RCC 7860 (cell line): ENCODE measurements at places on chromosomes 1 and 21.

DNA sequence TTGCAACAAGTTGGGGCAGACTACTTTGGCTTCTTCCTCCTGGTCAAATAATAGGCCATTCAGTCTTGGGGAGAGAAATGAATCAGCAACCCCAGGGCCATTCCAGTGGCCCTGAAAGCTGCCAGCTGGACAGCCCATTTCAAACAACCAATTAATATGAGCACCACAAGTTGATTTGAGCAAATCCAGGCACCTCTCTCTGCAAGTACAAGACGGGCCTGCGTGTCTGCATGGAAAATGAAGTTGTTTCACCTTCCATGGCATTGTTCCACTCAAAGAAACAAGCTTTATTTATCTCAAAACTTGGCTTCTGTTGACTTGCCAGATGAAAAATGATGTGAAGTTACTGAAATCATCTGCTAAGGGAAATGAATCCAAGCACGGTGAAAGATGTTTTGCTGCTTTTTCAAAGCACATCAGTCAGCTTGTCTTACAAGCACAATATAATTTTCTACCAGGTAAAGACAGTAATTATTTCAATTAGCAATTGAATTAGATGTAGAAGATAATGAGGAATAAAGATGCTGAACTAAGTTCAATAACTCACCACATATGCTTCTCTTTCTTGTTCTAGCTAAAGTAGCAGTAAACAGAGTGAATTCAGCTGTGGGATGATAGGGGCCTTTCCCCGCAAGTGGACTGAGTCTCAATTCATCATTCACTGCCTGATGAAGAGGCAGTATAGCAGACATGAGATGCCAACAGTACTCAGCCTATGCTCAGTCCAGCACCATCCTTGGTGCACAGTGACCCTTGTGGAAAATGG, 95.2 kb upstream of the SSX2IP start:
- no peak for DNase-seq

DNA sequence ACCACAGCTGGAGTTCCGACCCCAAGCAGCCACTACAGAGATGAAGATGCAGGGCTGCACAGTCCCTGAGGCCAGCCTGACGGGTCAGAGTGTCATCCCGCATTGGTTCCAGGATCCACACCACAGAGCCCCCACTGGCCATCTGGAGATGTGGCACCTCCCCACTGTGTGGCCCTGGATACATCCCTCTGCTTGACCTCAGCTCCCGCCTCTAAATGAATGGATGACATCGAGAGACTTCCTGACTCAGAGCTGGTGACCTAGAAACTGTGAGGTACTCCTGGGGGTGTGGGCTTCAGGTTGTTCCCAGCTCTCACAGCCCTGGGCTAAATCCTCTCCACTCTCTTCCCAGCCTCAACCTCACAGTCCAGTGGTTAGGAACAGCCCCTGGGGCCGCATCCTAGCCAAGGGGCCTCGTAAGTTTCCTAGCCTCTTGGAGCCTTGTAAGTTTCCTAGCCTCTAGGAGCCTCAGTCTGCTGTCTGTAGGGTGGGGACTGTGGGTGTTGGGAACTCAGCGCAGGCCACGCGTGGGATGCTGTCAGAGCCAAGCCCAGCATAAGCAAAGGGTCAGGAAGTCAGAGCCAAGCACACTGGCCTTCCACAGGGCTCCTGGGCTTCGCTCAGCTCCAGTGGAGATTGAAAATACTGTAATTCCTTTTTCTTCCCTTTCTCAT, 87.5 kb upstream of the RUNX3 start:
- peak; percentile 15 for DNase-seq

DNA sequence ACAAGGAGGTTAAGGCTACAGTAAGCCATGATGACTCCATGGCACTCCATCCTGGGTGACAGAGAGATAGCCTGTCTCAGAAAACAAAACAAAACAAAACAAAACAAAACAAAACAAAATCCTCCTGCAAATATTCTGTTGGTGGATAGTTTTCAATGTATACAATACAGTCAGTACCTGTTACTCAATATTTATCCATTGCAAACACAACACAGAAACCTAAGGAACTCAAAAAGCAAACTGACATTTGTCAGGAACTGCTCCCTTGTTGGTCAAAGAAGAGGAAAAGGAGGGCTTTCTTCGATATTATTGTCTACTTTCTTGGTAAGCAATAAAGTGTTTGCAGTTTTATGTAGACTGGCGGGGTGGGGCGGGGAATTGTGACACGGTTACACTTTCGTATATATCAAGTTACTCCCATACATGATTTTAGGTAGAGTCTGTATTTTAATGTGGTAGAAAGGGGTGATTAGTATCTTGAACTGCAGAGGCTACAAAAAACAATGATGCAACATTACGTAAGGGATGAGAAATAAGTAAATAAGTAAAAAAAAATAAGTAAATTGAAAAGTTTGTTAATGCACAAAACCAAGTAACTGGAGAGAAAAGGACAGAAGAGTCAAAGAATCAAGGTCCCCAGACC, 31.8 kb downstream of the APP start:
- no peak for DNase-seq

DNA sequence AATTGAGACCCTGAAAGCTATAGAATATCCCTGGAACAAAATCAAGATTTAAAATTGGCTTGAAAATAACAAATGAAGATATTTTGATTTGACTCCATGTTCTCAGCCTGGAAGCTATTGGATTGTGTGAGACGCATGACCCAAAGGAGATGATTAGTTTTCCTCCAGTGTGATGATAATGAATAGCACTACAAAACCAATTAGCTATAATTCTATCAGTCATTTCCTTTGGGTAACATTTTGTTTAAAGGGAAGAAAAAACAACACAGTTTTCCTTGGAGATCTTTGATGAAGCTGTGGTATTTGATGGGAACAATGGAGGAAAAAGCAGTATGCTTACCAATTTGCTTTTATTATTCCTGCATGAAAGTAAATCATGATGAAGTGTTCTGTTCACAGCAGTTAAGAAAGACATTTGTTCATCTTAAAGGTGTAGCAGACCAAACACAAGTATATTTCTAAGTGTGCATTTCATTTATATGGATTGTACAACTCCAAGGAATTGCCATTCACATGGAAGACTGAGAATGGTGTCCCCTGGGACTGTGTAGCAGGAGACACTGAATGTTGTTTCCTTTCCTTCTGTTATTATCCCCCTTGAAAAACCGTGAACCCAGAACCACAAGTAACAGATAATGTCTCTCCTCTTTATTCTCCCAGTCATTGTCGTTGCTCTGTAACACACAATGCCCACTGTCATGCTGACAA, 111.4 kb downstream of the CACHD1 start:
- DNase-seq, result no peak

DNA sequence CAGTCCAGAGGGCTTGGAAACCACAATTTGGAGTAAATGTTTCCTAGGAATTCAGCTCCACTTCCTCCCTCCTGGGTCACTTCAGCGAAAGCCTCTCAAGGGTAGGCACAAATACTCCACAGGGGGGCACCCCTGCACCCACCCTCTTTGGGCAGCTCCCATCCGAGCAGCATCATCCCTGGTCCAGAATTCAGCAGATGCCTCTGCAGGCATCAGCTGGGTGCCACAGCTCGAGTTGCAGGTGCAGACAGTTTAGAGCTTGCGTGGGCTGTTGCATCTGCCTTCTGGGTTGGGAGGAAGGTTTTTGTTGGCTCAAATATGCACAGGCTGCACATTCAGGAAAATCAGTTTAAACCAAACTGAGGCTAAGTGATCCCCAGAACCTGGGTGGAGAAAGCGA, 25.0 kb downstream of the KANK4 start:
- no peak for DNase-seq

DNA sequence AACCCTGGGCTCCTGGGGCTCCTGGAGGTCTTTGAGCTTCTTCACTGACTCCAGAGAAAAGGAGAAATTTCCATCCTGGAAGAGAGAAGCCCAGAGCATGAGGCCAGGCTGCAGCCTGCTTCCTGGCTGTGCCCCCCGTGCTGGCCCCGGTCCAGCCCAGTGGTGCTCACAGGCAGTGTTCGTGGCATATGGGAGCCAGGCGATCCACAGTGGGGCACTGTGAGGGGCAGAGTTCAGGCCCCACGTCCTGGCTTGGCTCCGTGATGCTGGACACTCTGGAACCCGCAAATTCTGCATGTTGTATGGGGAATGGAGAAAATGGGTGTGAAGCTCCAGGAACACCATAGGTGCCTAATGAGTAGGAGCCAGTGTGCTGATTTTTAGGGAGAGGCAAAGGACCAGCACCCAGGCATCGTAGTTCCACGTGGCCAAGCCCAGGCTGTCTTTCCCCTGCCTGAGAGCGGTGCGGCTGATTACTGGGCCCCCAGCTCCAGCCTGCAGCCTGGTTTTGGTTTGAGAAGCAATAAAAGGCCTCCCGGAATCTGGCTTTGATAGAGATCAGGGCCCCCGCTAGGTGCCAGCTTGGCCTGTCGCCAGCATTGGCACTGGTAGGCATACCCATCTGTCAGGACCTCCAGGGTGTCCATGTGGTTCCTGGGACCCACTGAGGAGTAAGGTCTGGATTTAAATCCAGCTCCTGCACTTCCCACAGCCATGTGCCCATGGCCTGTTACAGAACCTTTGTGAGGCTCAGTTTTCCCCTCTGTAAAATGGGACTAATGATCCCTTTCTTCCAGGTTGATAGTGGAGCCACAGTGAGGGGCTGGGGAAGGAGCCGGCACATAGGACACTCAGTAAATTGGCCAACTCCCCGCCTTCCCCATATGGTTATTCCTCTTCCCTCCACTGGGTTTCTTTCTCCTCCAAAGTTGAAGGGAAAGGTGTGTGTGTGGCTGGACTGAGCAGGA, 725 bp downstream of the GUCA2A start:
- DNase-seq, result no peak

GRCh38 chr21:35036465-35037383, 12.4 kb downstream of the RUNX1 start:
- DNase-seq, result no peak

DNA sequence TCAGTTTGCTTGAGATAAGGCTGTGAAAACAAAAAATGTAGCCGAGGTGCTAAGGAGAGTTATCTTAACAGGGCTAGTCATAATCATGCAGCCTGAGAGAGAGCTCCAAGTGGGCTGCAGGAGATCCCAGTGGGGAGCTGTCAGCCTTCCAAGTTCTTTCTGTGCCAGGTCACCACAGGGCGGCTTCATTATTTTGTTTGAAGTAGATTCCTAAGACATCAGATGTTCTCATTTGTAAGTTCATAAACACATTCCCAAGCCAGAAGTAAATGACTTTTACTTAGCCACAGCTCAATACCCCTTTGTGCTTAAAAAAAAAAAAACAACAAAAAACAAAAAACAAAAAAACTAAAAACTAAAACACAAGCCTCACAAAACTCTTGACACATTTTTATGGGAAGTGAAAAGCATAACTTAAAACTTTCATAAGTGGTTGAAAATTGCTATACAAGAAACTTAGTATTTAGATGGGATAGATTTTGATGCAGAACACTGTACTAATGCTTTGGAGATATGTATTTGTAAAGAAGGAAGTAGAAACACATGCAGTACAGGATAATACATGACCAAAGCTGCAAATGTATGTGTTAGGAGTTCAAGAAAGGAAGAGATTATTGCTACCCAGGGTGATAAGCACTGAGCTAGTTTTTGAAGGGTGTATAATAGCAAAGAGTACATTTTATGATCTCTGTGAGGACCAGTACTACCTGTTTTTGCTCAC, 8.6 kb downstream of the CDC14A start:
- DNase-seq, result no peak

DNA sequence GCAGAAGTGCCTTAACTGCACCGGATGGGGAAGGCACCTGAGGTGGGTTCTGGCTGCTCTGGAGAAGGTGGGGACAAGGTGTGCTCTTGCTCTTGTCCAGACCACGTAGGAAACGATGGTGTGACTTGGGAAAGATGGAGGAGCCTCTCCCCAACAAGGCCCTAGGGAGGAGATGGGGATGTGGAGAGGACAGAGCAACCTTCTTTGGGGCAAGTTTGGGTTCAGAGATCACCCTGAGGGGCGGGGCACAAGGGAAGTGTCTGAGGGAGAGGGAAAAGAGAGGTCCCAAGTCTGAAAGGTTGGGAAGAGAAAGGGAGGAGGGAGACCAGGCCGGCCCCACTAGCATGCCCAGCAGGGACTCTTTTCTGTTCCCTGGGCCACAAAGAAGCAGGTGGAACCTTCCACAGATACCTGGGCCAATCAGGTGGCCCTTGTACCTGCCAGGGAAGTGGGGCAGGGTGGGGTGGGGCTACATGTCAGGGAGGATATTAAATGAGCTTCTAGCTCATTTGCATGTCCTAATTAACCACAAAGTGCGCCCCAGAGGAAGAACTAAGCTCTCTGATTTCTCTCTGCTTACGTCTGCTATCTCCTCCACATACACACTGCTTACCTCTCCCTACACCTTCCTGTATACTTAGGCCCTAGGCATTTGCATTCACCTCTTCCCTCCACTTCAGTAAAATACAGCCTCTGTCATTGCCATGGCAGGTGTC, 15.9 kb downstream of the INKA2 start:
- no peak for DNase-seq

- DNase-seq, result peak; percentile 69
Measured at GRCh38 chr1:68918563-68918962, 421.7 kb upstream of the DEPDC1 start.

GRCh38 chr1:231443363-231443762, 21.3 kb upstream of the EGLN1 start:
- no peak for DNase-seq

GRCh38 chr21:14554948-14555347, 8.8 kb upstream of the SAMSN1 start:
- DNase-seq, result no peak

GRCh38 chr1:11357276-11357675, 84.3 kb downstream of the UBIAD1 start:
- no peak for DNase-seq

DNA sequence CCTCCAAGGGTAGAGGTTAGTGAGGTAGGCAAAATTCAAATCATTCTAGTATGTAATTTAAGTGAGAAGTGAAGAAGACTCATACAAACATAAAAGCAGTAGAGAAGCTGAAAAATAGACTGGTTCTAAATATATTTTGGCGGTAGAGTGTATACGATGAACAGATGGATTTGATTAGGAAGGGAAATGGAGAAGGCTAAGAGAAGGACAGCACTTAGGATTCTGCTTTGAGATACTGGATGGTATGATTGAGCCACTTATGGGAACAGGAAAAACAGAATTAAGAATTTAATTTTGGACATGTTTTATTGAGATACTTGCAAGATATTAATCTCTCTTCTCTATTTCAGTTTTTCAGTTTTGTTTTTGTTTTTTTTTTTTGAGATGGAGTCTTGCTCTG, 60.1 kb downstream of the EPB41 start:
- no peak for DNase-seq

- DNase-seq, result peak; percentile 64
Measured at GRCh38 chr1:226181996-226182714, 4.4 kb downstream of the ACBD3 start.

GRCh38 chr1:228185641-228185965, 20.0 kb downstream of the IBA57 start:
- no peak for DNase-seq

DNA sequence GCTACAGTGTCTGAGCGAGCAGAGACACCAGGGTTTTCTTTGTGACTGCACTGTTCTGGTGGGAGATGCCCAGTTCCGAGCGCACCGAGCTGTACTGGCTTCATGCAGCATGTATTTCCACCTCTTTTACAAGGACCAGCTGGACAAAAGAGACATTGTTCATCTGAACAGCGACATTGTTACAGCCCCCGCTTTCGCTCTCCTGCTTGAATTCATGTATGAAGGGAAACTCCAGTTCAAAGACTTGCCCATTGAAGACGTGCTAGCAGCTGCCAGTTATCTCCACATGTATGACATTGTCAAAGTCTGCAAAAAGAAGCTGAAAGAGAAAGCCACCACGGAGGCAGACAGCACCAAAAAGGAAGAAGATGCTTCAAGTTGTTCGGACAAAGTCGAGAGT, 2.7 kb downstream of the ZBTB18 start:
- no peak for DNase-seq
